Activated CD4-positive, alpha-beta T cell treated with anti-CD3 and anti-CD28 coated beads, Interleukin-2, amount 10 ng/mL, durations not matched to agents 7 days and 5 days (primary cell): ENCODE measurements at places on chromosomes 2 and 18.

- no peak overlapping the region for H3K27ac ChIP-seq
- no peaks in the 10 kb centered on the region for H3K36me3 ChIP-seq
- H3K4me1 ChIP-seq, result peaks cover 3% of the 10 kb centered on the region
- peaks cover 23% of the 10 kb centered on the region for H3K27me3 ChIP-seq
Measured at GRCh38 chr2:205766779-205767359, 84.6 kb downstream of the NRP2 start.

DNA sequence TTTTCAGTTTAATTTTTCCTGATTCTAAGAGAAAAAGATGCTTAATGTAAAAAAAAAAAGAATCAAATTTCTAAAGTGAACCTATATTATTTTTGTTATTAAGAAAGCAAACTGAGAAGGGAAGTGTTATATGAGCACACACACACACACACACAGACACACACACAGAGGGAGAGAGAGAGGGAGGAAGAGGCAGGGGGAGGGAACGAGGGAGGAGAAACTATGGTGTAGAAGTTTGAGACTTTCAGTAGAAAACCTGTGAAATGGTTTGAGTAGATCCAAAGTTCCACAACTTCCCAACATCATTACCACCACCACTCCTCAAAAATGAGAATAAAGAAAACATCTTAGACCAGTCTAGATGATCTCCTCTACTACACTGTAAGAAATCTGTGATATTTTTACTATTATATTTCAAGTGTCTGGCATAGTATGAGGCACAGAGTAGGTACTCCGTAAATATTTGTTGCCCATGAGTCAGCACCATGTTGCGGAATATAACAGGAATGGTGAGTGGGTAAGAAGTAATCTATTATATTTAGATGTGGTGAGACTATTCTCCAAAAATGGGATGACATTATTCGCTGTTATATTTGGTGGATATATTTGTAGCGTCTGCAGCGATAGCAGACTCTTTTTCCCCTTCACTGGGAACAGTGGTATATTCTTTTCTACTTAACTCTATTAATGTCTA lies 149.4 kb upstream of the DNMT3A start:
- no peaks in the 10 kb centered on the region for H3K27me3 ChIP-seq
- no peak overlapping the region for H3K27ac ChIP-seq
- DNase-seq, result no peak
- no peak overlapping the region for H3K4me3 ChIP-seq

DNA sequence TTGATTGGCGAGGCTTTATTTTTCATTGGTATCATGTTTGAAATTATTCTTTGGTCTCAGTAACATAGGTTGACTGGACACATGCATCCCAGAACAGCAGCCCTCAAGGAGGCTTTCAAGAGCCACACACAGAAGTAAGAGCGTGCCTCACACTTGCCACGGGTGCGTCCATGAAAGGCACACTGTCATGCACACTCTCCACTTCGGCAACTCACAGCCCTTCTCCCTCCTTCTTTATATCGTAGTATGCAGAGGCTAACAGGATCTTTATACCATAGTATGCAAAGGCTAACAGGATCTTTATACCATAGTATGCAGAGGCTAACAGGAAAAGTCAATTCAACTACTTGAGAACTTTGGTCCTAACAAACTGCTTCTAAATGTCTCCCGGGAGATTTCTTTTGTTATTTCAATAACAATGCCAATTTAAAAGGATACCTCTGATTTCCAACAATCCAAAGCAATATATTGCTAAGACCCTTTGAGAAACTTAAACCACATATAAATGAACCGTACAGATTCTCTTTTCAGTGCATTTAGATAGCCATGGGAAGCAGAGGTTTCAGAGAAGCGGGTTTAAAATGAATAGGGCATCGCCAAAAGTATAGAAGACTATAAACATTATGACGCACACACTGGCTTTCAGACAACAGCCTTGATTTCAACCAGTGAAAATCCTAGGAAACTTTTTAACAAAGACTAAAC lies 26.5 kb upstream of the ZNF516 start:
- H3K4me3 ChIP-seq, result no peak overlapping the region
- H3K36me3 ChIP-seq, result no peaks in the 10 kb centered on the region
- DNase-seq, result no peak
- no peak overlapping the region for H3K27ac ChIP-seq
- peaks cover 5% of the 10 kb centered on the region for H3K4me1 ChIP-seq

DNA sequence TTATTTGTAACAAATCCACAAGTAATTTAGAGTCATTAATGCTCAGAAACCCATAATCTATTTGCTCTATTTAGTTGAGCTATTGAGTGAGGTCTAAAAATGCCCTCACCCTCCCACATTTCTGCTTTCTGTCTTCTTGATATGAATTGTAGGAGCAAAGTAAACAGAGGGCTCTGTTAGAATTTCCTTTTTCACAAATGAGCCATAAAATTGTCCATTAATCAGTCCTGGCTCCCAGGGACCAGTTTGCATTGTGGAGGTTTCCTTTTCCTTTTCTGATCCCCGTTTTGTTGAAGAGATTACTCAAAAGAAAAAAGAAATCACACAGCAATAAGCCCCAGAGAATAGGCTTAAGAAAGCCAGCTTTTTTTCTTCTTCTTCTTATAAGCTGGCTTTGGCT lies 476.7 kb downstream of the EPHA4 start:
- DNase-seq, result no peak
- H3K36me3 ChIP-seq, result no peaks in the 10 kb centered on the region
- H3K4me3 ChIP-seq, result no peak overlapping the region
- no peak overlapping the region for H3K27ac ChIP-seq

DNA sequence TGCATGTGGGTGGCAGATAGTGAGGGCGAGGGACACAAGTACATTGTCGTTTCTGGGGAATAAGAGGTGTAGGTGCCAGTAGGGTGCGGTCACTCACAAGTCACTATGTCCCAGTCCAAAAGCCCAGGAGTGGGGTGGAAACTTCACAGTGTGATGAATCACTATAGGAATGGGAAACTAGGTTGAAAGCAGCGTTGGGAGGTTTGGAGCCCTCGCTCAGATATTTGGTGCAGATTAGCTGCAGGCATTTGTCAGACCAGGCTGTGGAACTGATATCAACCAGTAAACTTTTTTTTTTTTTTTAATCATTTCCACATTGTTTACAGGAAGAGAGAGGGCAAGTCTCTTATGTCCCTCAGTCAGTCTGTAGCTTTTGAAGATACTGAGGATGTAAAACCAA lies 121.8 kb downstream of the CERS6 start:
- H3K27me3 ChIP-seq, result no peaks in the 10 kb centered on the region
- H3K27ac ChIP-seq, result no peak overlapping the region
- H3K4me1 ChIP-seq, result peaks cover 18% of the 10 kb centered on the region
- no peak overlapping the region for H3K4me3 ChIP-seq

- H3K27me3 ChIP-seq, result no peaks in the 10 kb centered on the region
- no peak overlapping the region for H3K27ac ChIP-seq
- H3K4me3 ChIP-seq, result no peak overlapping the region
- DNase-seq, result no peak
Measured at GRCh38 chr2:190173392-190173791, 110.9 kb upstream of the MSTN start.

GRCh38 chr2:222261504-222261903 lies 37.3 kb downstream of the PAX3 start:
- peaks cover 2% of the 10 kb centered on the region for H3K27me3 ChIP-seq
- no peaks in the 10 kb centered on the region for H3K4me1 ChIP-seq
- no peak for DNase-seq
- no peaks in the 10 kb centered on the region for H3K36me3 ChIP-seq

- peaks cover 13% of the 10 kb centered on the region for H3K36me3 ChIP-seq
- no peak for DNase-seq
- peaks cover 77% of the 10 kb centered on the region for H3K4me1 ChIP-seq
- no peak overlapping the region for H3K27ac ChIP-seq
- H3K4me3 ChIP-seq, result no peak overlapping the region
- H3K27me3 ChIP-seq, result no peaks in the 10 kb centered on the region
Measured at GRCh38 chr2:39140322-39140847, 19.5 kb upstream of the SOS1 start.

- H3K36me3 ChIP-seq, result no peaks in the 10 kb centered on the region
- peaks cover 24% of the 10 kb centered on the region for H3K27me3 ChIP-seq
- H3K4me3 ChIP-seq, result no peak overlapping the region
- H3K27ac ChIP-seq, result no peak overlapping the region
Measured at GRCh38 chr2:118122594-118123281, 34.5 kb downstream of the INSIG2 start.

- H3K4me3 ChIP-seq, result no peak overlapping the region
- H3K27ac ChIP-seq, result no peak overlapping the region
- peaks cover 4% of the 10 kb centered on the region for H3K36me3 ChIP-seq
- peaks cover 10% of the 10 kb centered on the region for H3K27me3 ChIP-seq
- H3K4me1 ChIP-seq, result peaks cover 19% of the 10 kb centered on the region
- DNase-seq, result no peak
Measured at GRCh38 chr2:128475427-128476211, 157.0 kb upstream of the HS6ST1 start.

DNA sequence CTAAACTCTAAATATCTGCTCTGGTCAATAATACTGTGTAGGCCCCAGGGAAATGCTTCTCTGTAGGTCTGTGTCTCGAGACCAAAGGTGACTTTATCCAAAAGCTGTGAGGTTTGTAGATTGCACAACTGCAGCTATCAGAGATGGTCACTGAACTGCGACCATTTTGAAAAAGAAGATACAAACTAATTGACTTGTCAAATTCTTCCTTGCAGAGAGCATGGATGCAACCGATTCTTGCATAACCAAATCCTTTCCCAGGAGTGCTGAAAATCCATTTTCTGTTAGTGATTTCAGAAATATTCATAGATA lies 155.8 kb downstream of the SH3BP4 start:
- H3K27me3 ChIP-seq, result peaks cover 3% of the 10 kb centered on the region
- DNase-seq, result no peak
- H3K36me3 ChIP-seq, result no peaks in the 10 kb centered on the region
- H3K4me3 ChIP-seq, result no peak overlapping the region

DNA sequence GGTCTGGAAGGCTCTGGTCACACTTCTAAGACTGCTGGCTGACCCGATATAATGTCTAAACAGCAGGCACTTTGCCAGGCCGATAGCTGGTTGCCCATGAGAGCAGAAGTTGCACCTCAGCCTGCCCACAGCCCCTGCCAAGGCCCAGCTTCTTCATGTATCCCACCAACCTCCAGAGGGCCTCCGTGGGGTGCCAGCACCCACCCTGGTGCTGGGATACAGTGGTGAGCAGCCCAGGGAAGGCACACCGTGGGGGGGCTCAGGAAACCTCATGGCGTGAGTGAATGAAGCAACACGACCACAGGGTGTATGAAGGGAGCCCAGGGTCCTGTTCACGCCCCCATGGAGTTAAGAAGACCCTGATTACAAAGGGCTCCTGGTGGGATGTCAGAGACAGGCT lies 16.2 kb upstream of the GLI2 start:
- no peaks in the 10 kb centered on the region for H3K36me3 ChIP-seq
- H3K4me1 ChIP-seq, result no peaks in the 10 kb centered on the region
- no peak overlapping the region for H3K4me3 ChIP-seq
- DNase-seq, result no peak
- peaks cover 10% of the 10 kb centered on the region for H3K27me3 ChIP-seq

DNA sequence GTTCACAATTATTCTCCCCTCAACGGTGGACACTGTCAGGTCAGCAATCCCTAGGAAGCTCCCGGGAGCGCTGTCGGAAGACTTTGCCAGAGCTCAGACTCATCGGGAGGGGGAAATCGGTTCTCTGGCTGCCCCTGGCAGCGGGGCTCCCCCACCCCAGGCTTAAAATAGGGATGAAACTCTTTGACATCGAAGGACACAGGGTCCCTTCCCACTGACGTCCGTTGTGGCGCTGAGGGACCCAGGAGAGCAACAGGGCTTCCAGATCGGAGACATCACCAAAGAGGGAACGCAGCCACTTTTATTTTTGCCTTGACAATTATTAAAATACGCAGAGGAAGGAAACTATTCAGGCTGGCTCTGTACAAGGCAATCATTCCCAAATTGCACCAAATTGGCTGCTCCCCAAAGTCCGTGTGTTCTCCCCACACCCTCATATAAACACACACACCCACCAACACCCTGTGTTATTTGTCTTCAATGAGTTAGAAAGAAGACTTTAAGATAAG lies 249.0 kb downstream of the CDH20 start:
- H3K27me3 ChIP-seq, result peaks cover 29% of the 10 kb centered on the region
- no peak overlapping the region for H3K27ac ChIP-seq
- H3K4me1 ChIP-seq, result peaks cover 3% of the 10 kb centered on the region
- DNase-seq, result no peak
- H3K4me3 ChIP-seq, result no peak overlapping the region

GRCh38 chr2:38294597-38294996 lies 82.5 kb downstream of the ATL2 start:
- H3K27me3 ChIP-seq, result no peaks in the 10 kb centered on the region
- peaks cover 29% of the 10 kb centered on the region for H3K36me3 ChIP-seq
- no peak for DNase-seq
- H3K4me3 ChIP-seq, result no peak overlapping the region
- H3K27ac ChIP-seq, result no peak overlapping the region
